ENCODE measurements at places on chromosomes 5 and 9. TPM values are rescaled to one million over a fixed set of nuclear protein-coding genes. Genes with fewer than 3 reads are reported as not detected.

IL9 gene
- total RNA-seq = not detected

LCN9 gene
- total RNA-seq = not detected

PPP1R26 gene
- total RNA-seq = 23.3 TPM

RPL35 gene
- 676 TPM for total RNA-seq

RNF208 gene
- total RNA-seq = 29.7 TPM

HRH2 gene
- total RNA-seq = 58.0 TPM

TXNDC8 gene
- not detected for total RNA-seq

SLIT3 gene
- total RNA-seq = 8.4 TPM

SARDH gene
- total RNA-seq = 0.64 TPM

TYRP1 gene
- total RNA-seq = 43.8 TPM

FAM221B gene
- total RNA-seq = not detected

PCDHB3 gene
- total RNA-seq = 0.99 TPM

DNAJC18 gene
- 10.5 TPM for total RNA-seq

SLC34A1 gene
- not detected for total RNA-seq

ZFP2 gene
- 0.67 TPM for total RNA-seq

ITK gene
- 0.99 TPM for total RNA-seq
